T-helper 1 cell treated with Interleukin-12 subunit alpha and Interleukin-12 subunit beta and Interleukin-4 antibody, amounts not matched to agents 30 ng/mL and 1 ng/mL, for 36 hours (primary cell): ENCODE measurements at places on chromosomes 7 and 10. TPM values are rescaled to one million over a fixed set of nuclear protein-coding genes. Genes with fewer than 3 reads are reported as not detected.

The FKBP14 gene
- 8.4 and 8.9 TPM in 2 replicates for total RNA-seq

The RAB19 gene
- total RNA-seq, result 16.3 and 16.5 TPM in 2 replicates

The NODAL gene
- not detected in 2 replicates for total RNA-seq

The CCDC7 gene
- total RNA-seq, result 12.9 and 13.6 TPM in 2 replicates

The ACHE gene
- total RNA-seq, result 0.17 and 0.42 TPM in 2 replicates

The PRSS1 gene
- total RNA-seq, result not detected in 2 replicates

The TCAF1 gene
- total RNA-seq, result 13.6 and 14.4 TPM in 2 replicates

The TRPV5 gene
- total RNA-seq, result 0.10 TPM in 1 of 2 replicates, not detected in the other

The SEMA4G gene
- total RNA-seq, result 0.85 and 0.88 TPM in 2 replicates

The DNAJC9 gene
- total RNA-seq, result 47.2 and 47.6 TPM in 2 replicates

The TDRD1 gene
- total RNA-seq, result 0.05 and 0.10 TPM in 2 replicates

The NXPH1 gene
- total RNA-seq, result not detected in 2 replicates

The PRLHR gene
- total RNA-seq, result not detected in 2 replicates

The GSTO2 gene
- total RNA-seq, result 1.2 and 1.4 TPM in 2 replicates

The PRKCQ gene
- 68.8 and 71.5 TPM in 2 replicates for total RNA-seq

The ZNF736 gene
- total RNA-seq, result 22.4 and 23.2 TPM in 2 replicates

The LEP gene
- total RNA-seq, result not detected in 2 replicates

The HYAL4 gene
- 0.51 TPM in 1 of 2 replicates, not detected in the other for total RNA-seq

The SPDYE16 gene
- total RNA-seq, result 0.05 and 0.27 TPM in 2 replicates

The CISD1 gene
- total RNA-seq, result 38.4 and 38.6 TPM in 2 replicates

The MCU gene
- 12.2 and 16.1 TPM in 2 replicates for total RNA-seq

The ANKRD61 gene
- total RNA-seq, result 0.49 TPM in 1 of 2 replicates, not detected in the other

The AKR1D1 gene
- not detected in 2 replicates for total RNA-seq

The ASAH2 gene
- total RNA-seq, result 2.0 and 2.3 TPM in 2 replicates

The PDK4 gene
- total RNA-seq, result not detected in 2 replicates

The PSD gene
- 2.4 and 3.7 TPM in 2 replicates for total RNA-seq

The NANOS1 gene
- total RNA-seq, result 0.22 and 0.61 TPM in 2 replicates

The TRIM73 gene
- 11.5 and 12.4 TPM in 2 replicates for total RNA-seq

The FAM24B gene
- total RNA-seq, result 11.8 and 14.2 TPM in 2 replicates

The WIPF3 gene
- not detected in 2 replicates for total RNA-seq

The ACTL6B gene
- total RNA-seq, result not detected in 2 replicates

The OR9A2 gene
- not detected in 2 replicates for total RNA-seq

The CHST15 gene
- total RNA-seq, result 0.49 and 0.90 TPM in 2 replicates

The COBL gene
- total RNA-seq, result not detected in 2 replicates

The PVRIG gene
- total RNA-seq, result 69.1 and 72.8 TPM in 2 replicates

The FBXL13 gene
- total RNA-seq, result 0.29 and 0.78 TPM in 2 replicates

The ING3 gene
- total RNA-seq, result 24.6 and 28.1 TPM in 2 replicates

The DUSP5 gene
- total RNA-seq, result 131 and 132 TPM in 2 replicates

The FAM180A gene
- total RNA-seq, result not detected in 2 replicates

The DEPP1 gene
- 3.4 and 4.4 TPM in 2 replicates for total RNA-seq

The ZNF425 gene
- total RNA-seq, result 0.86 and 1.1 TPM in 2 replicates

The TWIST1 gene
- 4.5 and 6.7 TPM in 2 replicates for total RNA-seq

The PLCE1 gene
- total RNA-seq, result 0.02 and 0.05 TPM in 2 replicates

The VOPP1 gene
- 145 and 155 TPM in 2 replicates for total RNA-seq

The KIAA1217 gene
- total RNA-seq, result 4.6 and 5.3 TPM in 2 replicates

The KCNH2 gene
- 0.80 and 0.91 TPM in 2 replicates for total RNA-seq

The CALML5 gene
- total RNA-seq, result not detected in 2 replicates

The HOXA4 gene
- total RNA-seq, result 0.22 TPM in 1 of 2 replicates, not detected in the other

The OPN4 gene
- not detected in 2 replicates for total RNA-seq

The ARMH3 gene
- total RNA-seq, result 27.8 and 28.0 TPM in 2 replicates

The TMEM178B gene
- 4.4 and 6.5 TPM in 2 replicates for total RNA-seq

The HTR7 gene
- total RNA-seq, result not detected in 2 replicates

The NYAP1 gene
- total RNA-seq, result 0.12 TPM in 1 of 2 replicates, not detected in the other

The AKR1C4 gene
- total RNA-seq, result not detected in 2 replicates

The SUN3 gene
- not detected in 2 replicates for total RNA-seq

The PRR15 gene
- not detected in 2 replicates for total RNA-seq

The ZNF365 gene
- 0.05 TPM in 1 of 2 replicates, not detected in the other for total RNA-seq
